ENCODE measurements at places on chromosomes 12 and 14. TPM values are rescaled to one million over a fixed set of nuclear protein-coding genes. Genes with fewer than 3 reads are reported as not detected.

POTEG gene
- not detected for total RNA-seq

SERPINA10 gene
- total RNA-seq = not detected

NPFF gene
- not detected for total RNA-seq

SLCO1C1 gene
- total RNA-seq = not detected

SPIC gene
- total RNA-seq = not detected

CACNA2D4 gene
- 12.4 TPM for total RNA-seq

MYH6 gene
- total RNA-seq = not detected

AICDA gene
- 0.18 TPM for total RNA-seq

GRCh38 chr14:30179381-30180130, 251.9 kb upstream of the PRKD1 start:
- no peak overlapping the region for H3K27ac ChIP-seq
- no peaks in the 10 kb centered on the region for H3K4me1 ChIP-seq
- no peaks in the 10 kb centered on the region for H3K36me3 ChIP-seq
- H3K27me3 ChIP-seq = no peaks in the 10 kb centered on the region
- no peak for DNase-seq

- H3K27ac ChIP-seq = no peak overlapping the region
- no peak for DNase-seq
- H3K27me3 ChIP-seq = no peaks in the 10 kb centered on the region
- no peak overlapping the region for H3K4me3 ChIP-seq
Measured at GRCh38 chr12:115194857-115195256, 510.9 kb upstream of the TBX3 start.

GRCh38 chr14:62429683-62430082, 615.6 kb downstream of the KCNH5 start:
- no peaks in the 10 kb centered on the region for H3K36me3 ChIP-seq
- DNase-seq = no peak
- no peaks in the 10 kb centered on the region for H3K4me1 ChIP-seq

- DNase-seq = no peak
- H3K36me3 ChIP-seq = no peaks in the 10 kb centered on the region
- no peaks in the 10 kb centered on the region for H3K4me1 ChIP-seq
- no peaks in the 10 kb centered on the region for H3K27me3 ChIP-seq
Measured at GRCh38 chr12:100743060-100743459, 51.5 kb upstream of the ANO4 start.

GRCh38 chr12:62744551-62744950, 190.4 kb downstream of the PPM1H start:
- DNase-seq = no peak
- H3K27ac ChIP-seq = no peak overlapping the region
- H3K36me3 ChIP-seq = no peaks in the 10 kb centered on the region
- H3K4me3 ChIP-seq = no peak overlapping the region
- H3K4me1 ChIP-seq = no peaks in the 10 kb centered on the region

DNA sequence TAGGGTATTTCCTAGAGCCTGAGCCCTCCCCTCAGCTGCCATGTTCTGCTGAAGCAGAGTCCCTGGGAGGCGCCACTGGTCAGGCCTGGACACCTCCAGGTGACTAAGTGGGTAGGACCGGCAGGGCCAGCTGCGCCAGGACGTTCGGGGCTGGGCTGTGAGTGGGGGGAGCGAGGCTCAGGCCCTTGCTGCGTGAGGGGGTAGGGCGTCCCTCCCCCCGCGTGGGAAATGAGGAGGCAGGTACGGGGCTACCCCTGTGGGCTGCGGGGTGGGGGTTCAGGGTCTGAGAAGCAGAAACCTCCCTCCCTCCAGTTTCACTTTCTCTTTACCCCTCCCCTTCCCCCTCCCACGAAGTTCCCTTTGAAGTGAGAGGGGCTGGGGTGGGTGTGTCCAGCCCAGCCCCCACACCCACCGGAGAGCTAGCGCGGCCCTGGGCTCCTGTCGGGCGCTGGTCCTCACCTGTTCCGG, 22.1 kb upstream of the KIF26A start:
- H3K27ac ChIP-seq = no peak overlapping the region
- no peak for DNase-seq
- H3K36me3 ChIP-seq = no peaks in the 10 kb centered on the region

DNA sequence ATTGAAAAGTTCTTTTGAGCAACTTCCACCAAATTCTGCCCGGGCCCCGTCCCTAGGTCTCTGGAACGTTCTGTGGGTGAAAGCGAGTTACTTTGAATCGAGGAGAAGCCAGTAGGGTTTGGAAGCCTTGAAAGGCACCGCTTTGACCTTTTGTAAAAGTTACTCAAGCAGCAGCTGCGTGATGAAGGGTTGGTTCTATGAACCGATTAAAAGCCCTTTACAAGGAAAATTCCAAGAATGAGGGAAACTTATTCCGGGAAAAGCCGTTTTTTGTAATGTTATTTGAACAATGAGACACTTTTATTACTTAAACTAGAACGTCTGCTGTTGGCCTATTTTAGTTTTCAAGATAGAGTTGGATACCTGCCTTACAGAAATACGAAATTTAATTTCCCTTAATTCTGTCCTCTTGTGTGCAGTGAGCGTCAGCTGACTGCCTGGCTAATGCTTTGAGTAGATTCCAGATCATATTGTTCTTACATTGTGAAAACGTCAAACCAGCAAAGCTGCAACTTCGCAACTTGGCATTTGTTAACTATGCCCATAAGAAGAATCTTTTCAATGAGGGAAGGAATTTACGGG, 906 bp downstream of the LARP4 start:
- H3K27me3 ChIP-seq = no peaks in the 10 kb centered on the region
- H3K4me1 ChIP-seq = peaks cover 8% of the 10 kb centered on the region
- H3K27ac ChIP-seq = no peak overlapping the region
- no peaks in the 10 kb centered on the region for H3K36me3 ChIP-seq

DNA sequence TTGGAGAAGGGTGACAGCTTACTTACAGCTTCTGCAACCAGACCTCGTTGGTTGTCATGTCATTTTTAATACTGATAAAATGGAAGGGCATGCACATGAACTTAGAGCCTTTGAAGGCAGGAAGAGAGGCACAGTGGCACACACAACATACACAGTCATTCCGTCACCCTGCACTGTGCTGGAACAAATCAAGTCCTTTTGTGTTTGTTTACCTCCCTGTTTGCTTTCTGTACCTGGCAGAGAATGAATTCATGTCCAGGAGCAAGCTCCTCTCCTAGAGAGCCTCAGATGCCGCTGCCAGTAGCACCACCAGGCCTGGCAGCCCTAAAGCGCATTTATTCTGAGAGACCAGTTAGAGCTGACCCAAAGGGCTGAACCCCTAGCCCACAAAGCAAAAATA, 460.3 kb downstream of the EGLN3 start:
- H3K4me1 ChIP-seq = no peaks in the 10 kb centered on the region
- DNase-seq = no peak
- no peak overlapping the region for H3K4me3 ChIP-seq
- H3K36me3 ChIP-seq = no peaks in the 10 kb centered on the region
- H3K27me3 ChIP-seq = no peaks in the 10 kb centered on the region
- H3K27ac ChIP-seq = no peak overlapping the region

GRCh38 chr12:104164634-104165033, 26.6 kb upstream of the NFYB start:
- no peak for DNase-seq
- no peaks in the 10 kb centered on the region for H3K4me1 ChIP-seq

DNA sequence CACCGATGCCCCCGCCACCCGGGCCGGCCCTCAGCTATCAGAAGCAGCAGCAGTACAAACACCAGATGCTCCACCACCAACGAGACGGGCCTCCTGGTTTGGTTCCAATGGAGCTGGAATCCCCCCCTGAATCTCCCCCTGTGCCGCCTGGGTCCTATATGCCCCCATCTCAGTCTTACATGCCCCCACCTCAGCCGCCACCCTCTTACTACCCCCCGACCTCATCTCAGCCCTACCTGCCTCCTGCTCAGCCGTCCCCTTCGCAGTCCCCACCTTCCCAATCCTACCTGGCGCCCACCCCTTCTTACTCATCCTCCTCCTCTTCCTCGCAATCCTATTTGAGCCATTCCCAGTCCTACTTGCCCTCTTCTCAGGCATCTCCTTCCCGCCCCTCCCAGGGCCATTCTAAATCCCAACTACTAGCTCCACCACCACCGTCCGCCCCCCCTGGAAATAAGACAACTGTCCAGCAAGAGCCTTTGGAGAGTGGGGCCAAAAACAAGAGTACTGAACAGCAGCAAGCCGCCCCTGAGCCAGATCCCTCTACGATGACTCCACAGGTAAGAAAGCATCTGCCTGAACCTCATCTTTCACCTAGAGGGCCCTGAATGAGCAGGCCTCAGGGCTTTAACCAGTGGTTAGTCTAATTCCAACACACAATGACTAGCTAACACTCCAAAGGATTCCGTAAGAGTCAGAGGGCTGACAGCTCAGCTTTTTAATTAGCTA, 851 bp downstream of the YLPM1 start:
- H3K27me3 ChIP-seq = no peaks in the 10 kb centered on the region
- no peaks in the 10 kb centered on the region for H3K36me3 ChIP-seq
- H3K4me1 ChIP-seq = peaks cover 25% of the 10 kb centered on the region
- peak overlapping the region; percentile 92 for H3K4me3 ChIP-seq

GRCh38 chr12:65756956-65757511, 67.2 kb upstream of the HMGA2 start:
- no peaks in the 10 kb centered on the region for H3K4me1 ChIP-seq
- no peak overlapping the region for H3K4me3 ChIP-seq
- no peak overlapping the region for H3K27ac ChIP-seq
- no peaks in the 10 kb centered on the region for H3K36me3 ChIP-seq
- H3K27me3 ChIP-seq = no peaks in the 10 kb centered on the region

- no peaks in the 10 kb centered on the region for H3K36me3 ChIP-seq
- H3K4me3 ChIP-seq = no peak overlapping the region
Measured at GRCh38 chr12:69284131-69284530, 44.8 kb downstream of the CPSF6 start.

GRCh38 chr12:72448805-72449204, 176.6 kb downstream of the TRHDE start:
- DNase-seq = no peak
- H3K27me3 ChIP-seq = no peaks in the 10 kb centered on the region
- no peaks in the 10 kb centered on the region for H3K4me1 ChIP-seq
- H3K27ac ChIP-seq = no peak overlapping the region
- H3K36me3 ChIP-seq = no peaks in the 10 kb centered on the region

GRCh38 chr12:63150713-63151622, at the start of gene AVPR1A:
Gene AVPR1A (minus strand): TSS chr12:63151201. CDS start chr12:63150836, 365 bp downstream.
- no peak for DNase-seq
- peaks cover 2% of the 10 kb centered on the region for H3K4me1 ChIP-seq
- H3K27me3 ChIP-seq = peaks cover 6% of the 10 kb centered on the region
- H3K4me3 ChIP-seq = peak within 1 kb of the TSS; percentile 82

DNA sequence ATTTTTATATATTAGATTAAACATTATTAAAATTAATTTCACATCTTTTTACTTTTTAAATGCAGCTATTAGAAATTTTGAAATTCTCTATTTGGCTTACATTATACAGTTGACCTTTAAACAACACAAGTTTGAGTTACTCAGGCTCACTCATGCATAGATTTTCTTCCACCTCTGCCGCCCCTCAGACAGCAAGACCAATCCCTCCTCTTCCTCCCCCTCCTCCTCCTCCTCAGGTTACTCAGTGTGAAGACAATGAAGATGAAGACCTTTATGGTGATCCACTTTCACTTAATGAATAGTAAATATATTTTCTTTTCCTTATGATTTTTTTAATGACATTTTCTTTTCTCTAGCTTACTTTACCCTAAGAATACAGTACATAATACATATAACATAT, 136.2 kb downstream of the LLPH start:
- no peaks in the 10 kb centered on the region for H3K36me3 ChIP-seq
- no peaks in the 10 kb centered on the region for H3K27me3 ChIP-seq
- no peak for DNase-seq
- no peaks in the 10 kb centered on the region for H3K4me1 ChIP-seq

GRCh38 chr14:104868060-104868740, 3.1 kb downstream of the CEP170B start:
- H3K36me3 ChIP-seq = no peaks in the 10 kb centered on the region
- H3K27ac ChIP-seq = no peak overlapping the region
- no peak for DNase-seq

DNA sequence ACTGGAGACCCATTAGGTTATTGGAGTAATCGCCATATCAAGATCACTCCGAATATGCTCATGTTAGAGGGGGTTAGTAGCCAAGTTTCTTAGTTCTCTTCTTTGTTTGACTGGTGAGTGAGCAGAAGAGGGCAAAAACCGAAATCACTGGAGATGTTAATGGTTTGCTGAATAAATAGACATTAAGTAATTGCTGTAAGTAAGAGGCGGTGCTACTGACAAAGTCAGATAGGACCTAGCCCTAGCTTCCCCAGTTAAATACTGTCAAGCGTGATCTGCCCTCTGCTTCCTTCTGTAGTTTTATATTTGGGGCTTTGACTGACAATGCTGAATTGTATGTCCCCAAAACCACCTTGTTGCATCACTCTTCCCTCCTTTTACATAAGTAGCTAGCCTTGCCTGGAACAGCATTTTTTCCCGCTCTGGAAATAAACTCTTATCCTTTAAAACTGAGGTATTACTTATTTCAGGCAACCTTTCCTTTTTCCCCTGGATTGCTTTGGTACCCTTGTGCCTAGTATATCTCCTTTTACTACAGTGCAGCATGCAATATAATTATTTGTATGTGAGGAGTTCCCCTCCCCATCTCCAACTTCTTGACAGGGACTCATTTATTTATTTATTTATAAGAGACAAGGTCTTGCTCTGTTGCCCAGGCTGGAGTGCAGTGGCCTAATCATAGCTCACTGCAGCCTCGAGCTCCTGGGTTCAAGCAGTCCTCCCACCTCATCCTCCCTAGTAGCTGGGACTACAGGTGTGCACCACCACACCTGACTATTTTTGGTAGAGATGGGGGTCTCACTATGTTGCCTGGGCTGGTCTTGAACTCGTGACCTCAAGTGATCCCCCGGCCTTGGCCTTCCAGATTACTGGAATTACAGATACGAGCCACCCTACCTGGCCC, 1.4 kb downstream of the SNRPF start:
- peak overlapping the region; percentile 88 for H3K4me3 ChIP-seq
- no peaks in the 10 kb centered on the region for H3K27me3 ChIP-seq
- H3K27ac ChIP-seq = no peak overlapping the region
- no peak for DNase-seq
- no peaks in the 10 kb centered on the region for H3K36me3 ChIP-seq
- H3K4me1 ChIP-seq = peaks cover 26% of the 10 kb centered on the region

DNA sequence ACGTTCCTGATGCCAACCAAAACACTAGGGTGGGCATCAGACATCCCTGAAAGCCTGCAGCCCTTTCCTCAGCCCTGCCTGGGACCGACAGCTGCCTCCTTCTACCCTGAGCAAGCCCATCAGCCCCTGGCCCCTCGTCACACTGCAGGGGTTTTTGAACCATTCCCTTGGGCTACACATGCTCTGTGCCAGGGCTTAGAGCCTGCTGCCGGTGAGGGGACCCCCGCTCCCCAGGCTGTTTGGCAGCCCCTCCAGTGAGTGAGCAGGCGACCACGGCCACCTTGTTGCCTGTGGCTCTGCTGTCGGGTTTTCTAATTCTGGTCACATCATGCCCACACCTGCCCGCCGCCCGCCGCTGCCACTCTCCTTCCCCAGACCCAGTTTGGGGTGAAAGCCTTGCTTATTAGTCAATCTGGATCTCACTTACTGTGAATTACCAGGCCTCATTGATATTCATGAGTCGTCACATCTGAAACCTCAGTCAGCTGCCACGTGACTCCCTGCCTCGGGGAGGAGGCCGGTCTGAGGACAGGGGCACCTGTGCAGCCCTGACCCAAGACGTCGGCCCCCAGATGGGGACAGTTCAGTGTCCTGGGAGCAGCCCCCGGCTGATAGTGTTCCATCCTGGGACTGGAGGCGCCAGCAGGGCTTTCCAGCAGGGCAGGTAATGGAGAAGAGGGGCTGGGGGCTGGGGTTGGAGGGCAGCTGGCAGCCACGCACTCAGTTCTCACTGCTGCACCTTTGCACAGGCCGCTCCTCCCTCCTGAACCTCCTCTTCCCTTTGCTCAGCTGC, 163.0 kb downstream of the RBM19 start:
- H3K27ac ChIP-seq = no peak overlapping the region
- no peak for DNase-seq
- no peak overlapping the region for H3K4me3 ChIP-seq
- H3K36me3 ChIP-seq = no peaks in the 10 kb centered on the region
- no peaks in the 10 kb centered on the region for H3K4me1 ChIP-seq

GRCh38 chr14:59313144-59313651, 124.7 kb downstream of the DAAM1 start:
- DNase-seq = no peak
- H3K27ac ChIP-seq = no peak overlapping the region
- H3K27me3 ChIP-seq = no peaks in the 10 kb centered on the region

Measured in T-cell (primary cell).